ENCODE measurements at places on chromosomes 11 and 22.

DNA sequence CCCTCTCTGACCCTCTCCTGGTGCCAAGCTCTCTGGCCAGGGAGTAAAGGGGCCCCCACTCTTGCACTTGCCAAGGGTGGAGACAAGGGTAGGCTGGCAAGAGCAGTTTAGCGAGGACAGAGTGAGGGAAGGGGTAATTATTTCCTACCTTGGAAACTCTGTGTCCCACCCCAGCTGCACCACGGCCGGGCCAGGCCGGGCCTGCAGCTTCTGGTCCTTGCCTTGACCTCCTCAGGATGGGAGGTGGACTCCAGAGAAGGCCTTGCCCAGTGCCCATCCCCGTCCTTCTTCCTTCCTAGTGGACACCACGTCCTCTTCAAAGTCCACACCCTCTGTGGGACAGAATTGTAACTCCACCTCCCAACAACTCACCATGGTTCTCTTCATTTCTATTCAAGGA is 18.4 kb upstream of the OSBPL5 start:
- DNase-seq, result no peak

DNA sequence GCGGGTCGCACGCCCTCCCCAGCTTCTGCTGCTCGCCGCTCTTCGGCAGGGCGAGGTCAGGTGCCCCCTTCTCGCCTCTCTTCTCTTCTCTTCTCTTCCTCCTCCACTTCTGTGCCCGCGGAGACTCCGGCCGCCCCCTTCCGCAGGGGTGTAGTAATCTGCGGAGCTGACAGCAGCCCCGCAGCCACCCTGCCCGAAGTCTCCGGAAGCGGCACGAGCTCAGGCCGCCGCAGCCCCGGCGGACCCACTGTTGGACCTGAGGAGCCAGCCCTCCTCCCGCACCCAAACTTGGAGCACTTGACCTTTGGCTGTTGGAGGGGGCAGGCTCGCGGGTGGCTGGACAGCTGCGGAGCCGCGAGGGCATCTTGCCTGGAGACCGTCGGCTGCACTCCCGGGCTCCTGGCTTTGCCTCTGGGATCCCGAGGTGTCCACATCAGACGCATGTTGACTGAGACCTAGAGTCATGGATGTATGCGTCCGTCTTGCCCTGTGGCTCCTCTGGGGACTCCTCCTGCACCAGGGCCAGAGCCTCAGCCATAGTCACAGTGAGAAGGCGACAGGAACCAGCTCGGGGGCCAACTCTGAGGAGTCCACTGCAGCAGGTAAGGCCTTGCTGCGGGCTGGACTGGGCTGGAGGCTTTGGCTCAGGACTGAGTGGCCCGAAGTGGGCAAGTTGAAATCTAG is 486 bp downstream of the STIM1 start:
- no peak for DNase-seq

DNA sequence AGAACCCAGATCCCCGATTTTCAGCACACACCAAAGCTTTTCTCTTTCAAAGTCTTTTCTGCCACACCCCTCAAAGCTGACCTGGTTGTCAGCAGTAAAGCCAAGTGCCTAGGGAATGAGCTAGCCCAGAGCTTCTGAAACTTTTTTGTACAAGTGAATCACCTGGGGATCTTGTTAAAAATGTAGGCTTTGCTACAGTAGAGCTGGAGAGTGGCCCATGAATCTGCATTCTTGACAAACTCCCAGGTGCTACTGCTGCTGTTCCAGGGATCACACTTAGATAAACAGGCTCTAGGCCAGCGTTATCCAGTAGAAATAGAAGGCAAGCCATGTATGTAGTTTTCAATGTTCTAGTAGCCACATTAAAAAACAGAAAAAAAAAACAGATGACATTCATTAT is 21.8 kb upstream of the NAV2 start:
- DNase-seq, result no peak

DNA sequence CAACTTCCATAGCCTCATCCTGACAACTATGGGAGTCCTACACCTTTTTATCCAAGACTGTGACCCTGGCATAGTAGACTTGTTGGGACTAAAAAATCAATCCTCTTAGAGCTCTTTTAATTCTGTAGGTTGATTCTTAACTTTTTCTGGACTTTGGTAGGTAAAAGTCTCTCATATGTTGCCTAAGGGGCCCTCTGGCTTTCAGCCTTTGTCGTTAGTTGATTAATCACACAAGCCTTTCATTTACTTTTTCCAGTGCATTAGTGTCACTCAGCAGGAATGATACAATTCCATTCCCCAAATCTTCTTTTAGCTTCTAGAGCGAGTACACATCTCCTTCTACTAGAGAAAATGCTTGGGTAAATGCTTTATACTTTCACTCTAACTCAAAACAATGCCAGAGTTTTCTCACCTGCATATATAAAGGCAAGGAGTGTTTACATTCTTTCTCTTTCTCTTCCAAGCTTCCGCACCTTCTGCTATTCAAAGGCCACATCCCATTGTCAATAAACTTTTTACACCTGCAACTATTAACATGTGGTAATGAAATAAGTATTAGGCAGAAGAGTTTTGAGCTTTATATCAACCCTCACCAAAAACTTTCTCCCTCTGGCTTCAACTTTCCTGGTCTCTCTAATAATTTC is 516.6 kb downstream of the FAM181B start:
- no peak for DNase-seq

GRCh38 chr11:33689085-33689484 is 11.5 kb downstream of the C11orf91 start:
- DNase-seq, result no peak

DNA sequence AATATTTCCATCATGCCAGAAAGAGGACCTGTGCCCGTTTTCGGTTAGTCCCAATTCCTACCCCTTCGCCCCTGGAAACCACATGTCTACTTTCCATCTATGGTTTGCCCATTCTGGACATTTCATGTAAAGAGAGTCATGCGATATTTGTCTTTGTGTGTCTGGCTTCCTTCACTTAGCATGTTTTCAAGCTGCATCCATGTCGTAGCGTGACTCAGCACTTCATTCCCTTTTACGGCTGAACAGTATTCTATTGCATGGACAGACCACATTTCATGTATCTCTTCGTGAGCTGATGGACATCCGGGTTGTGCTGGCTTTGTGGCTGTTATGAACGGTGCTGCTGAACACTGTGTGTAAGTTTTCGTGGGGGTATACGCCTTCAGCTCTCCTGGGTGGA is 43.4 kb downstream of the SCUBE1 start:
- no peak for DNase-seq

- DNase-seq, result no peak
Measured at GRCh38 chr11:2203440-2204259, 32.0 kb upstream of the TH start.

- no peak for DNase-seq
Measured at GRCh38 chr11:90997241-90997640, 774.4 kb upstream of the CHORDC1 start.

GRCh38 chr11:100831929-100832494 is 144.9 kb downstream of the ARHGAP42 start:
- DNase-seq, result no peak

DNA sequence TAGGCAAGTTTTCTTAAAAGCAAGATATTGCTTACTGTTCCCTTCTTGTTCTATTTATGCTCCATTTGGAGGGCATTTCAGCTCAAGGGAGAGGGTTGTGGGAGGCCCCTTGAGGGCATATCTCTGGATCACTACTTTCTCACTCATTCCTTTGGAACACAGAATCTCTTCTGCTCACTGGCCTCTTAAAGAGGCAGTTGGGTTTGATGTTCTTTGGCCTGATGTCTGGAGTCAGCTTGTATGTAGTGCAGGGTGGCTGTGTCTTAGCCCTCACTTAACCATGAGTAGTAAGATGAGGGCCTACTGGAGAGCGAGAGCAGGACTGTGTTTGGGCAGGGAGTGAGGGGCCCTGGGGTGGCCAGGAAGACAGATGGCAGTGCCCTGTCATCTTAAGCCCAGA is 3.6 kb downstream of the INCENP start:
- DNase-seq, result no peak

- no peak for DNase-seq
Measured at GRCh38 chr11:66011239-66011784, 496 bp upstream of the CST6 start.

GRCh38 chr11:19873730-19874129 is 161.1 kb downstream of the NAV2 start:
- no peak for DNase-seq

DNA sequence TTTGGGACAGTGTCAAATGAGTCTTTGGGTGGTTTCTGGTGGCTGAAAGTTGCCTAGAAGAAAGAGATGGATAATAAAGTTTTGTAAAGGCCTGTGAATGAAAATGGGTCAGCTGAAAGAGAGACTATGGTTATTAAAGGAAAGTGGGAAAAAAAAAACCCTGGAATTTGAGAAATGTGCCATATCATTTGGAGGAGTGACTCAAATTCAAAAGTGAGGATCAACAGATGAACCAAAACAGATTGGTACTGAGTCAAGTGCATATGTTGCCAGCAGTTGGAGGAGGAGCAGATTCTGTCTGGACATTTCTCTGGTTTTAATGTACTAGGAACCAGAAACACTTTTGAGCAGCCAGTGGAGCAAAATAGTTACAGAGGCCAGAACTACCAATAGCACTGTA is 339.8 kb downstream of the KCNA4 start:
- DNase-seq, result no peak

- no peak for DNase-seq
Measured at GRCh38 chr11:79896258-79896657, 455.4 kb upstream of the TENM4 start.

DNA sequence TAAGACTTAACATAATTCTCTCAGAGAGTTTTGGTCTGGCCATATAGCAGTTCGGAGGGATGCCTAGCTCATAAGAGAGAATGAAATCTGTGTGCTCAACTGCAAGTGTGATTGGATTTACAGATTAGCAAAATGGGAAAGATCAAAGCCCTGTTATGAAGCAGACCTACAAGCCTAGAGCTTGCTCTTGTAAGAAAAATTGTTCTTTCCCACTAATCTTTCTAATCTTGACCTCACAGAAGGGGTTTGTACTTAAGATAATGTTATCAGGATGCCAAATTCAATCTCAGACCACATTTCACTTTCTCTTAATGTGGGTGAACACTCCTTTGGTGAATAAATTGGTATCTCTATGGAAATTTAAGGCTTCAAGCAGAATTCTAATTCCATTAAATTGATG is 267.2 kb downstream of the RAB38 start:
- no peak for DNase-seq

- DNase-seq, result no peak
Measured at GRCh38 chr11:14106303-14107049, 144.0 kb downstream of the SPON1 start.

DNA sequence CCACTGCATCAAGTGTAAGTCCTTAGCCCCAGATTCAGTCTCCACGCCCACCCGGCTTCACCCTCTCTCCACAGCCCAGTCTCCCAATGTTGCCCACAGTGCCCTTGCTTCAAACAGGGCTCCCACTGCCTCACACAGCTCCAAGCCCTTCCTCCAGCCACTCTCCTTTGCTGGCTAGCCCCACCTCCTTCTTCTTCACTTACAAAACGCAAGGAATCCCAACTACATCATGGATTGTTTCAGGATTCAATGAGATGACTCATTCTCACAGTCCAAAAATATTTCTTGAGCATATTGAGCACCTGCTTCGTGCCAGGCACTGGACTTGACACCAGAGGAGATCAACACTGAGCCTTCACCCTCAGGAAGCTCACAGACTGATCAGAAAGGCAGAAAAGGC is 533.5 kb downstream of the BUD13 start:
- DNase-seq, result no peak

DNA sequence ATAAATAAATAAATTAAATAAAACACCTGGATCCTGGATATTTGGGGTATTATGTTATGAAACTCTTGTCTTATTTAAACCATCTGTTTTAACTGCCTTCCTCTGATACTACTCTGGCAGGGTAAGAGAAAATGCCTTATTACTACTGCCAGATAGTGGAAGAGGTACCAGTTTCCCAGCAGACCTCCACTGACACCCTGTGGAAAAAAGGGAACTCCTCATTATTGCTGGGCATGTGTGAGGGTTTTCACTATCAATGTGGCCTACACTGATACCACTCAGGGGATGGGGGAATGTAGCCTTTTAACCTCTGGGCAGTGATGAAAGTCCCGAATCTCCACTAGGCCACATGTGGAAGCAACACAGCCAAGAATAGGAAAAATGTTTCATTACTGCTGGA is 121.0 kb downstream of the LUZP2 start:
- DNase-seq, result no peak

DNA sequence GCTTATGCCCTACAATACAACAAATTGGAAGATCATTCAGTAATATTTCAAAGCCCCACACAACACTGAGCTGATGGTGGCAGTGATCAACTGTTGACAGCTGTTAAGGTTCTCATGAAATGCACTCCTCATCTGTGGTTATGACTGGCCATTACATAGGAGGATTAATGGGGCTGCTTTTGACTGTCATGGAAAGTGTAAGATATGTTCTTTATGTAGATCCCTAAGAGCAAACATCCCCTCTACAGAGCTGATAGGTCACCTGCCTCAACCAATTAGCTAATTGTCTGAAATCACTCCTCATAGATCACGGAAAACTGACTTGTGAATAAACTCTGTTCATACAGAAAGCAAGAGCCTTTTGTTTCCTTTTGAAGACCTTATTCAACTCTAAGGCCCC is 78.1 kb downstream of the GAB2 start:
- DNase-seq, result peak; percentile 96

DNA sequence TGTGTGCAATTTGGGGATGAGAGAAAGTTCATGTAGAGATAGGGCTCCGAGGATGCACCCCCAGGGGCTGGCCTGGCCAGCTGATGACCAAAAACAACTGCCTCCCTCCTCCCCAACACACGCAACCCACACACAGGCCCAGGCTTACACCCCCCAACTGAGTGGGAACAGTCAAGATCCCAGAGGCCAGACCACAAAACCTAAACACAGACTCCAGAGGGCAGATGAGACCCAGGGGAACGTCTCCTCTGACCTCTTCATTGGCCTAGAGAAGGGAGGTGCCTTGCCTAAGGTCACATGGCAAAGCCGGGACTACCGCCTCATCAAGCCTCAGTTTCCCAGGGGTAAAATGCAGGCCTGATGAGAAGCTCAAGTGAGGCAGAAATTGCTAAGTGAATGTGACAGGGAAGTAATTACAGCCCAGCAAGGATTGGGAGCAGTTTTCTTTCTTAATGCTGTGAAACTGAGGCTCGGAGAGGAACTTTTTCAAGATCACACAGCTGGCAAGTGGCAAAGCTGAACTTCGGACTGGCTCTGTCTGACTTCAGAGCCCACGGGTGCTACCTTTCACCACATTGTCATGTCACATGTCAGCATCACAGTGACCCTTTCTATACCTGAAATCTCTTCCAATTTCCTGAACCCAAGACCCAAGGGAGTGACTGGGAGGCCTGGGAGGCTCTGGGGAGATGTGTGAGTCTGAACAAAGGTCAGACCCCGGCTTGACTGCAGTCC is 69.9 kb upstream of the WNT11 start:
- no peak for DNase-seq

GRCh38 chr22:27747396-27748221 is 53.9 kb downstream of the MN1 start:
- DNase-seq, result no peak

DNA sequence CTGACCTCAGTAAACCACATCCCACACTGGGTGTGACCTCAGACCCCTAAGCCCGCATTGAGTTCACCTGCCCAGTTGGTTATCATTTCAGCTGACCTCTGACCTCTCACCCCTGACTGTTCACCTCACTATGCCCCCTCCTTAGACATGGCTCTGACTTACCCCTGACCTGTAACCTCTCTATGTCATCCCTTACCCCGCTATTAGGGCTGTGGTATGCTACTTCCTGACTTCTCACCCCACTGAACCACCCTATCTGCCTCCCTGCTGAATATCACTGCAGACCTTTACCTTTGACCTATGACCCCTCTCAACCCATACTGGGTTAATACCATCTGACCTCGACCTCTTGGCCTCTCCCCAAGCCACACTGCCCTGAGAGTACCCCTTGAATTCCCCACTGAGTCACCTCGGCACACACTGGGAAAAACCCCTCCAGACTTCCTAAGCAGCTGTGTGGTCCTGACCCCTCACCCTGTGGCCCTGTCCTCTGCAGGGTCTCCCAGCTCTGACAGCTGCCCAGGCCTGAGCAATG is 8.3 kb downstream of the PLCB3 start:
- no peak for DNase-seq

All from NCI-H1436 (cell line).